ENCODE measurements at places on chromosomes 3 and 15.

DNA sequence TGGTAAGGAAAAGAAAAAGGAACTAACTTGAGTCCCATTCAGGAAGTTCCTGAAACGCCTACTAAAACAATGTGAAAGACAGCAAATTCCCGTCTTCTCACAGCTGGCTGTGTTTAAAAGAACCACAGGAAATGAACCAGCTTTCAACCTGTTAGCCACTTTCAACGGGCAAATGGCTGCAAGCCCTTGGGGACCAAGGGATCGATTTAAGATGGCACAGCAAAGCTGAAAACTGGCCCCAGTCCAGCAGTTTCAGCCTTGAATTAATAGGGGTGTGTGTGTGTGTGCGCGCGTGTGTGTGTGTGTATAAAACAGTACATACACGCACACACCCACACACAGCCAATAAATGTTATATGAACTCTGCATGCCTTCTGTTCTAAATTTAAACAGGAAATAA, 168.7 kb upstream of the TMCO5A start:
- DNase-seq: no peak

- DNase-seq: no peak
Observed at GRCh38 chr3:4633078-4634004, 140.2 kb downstream of the ITPR1 start.

GRCh38 chr3:53843195-53844177, 2.7 kb downstream of the CHDH start:
- no peak for DNase-seq

DNA sequence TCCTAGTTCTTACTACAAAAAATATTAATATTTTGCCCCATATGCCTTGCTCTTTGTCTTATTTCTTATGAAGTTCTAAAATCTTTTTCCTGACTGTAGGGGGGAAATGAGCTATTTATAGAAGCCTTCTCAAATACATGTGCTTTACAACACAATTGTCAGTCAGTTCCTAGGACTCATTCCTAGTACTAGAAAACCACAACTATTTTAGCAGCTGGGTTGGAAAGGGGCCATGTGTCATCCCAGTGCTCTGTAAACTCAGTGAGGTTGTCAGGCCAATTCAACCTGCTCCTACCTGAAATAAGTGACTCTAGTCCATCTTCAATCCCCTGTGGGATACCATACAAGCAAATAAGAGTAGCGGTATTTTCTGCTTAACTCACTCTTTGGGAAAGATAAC, 153.8 kb downstream of the ULK4 start:
- DNase-seq: no peak

DNA sequence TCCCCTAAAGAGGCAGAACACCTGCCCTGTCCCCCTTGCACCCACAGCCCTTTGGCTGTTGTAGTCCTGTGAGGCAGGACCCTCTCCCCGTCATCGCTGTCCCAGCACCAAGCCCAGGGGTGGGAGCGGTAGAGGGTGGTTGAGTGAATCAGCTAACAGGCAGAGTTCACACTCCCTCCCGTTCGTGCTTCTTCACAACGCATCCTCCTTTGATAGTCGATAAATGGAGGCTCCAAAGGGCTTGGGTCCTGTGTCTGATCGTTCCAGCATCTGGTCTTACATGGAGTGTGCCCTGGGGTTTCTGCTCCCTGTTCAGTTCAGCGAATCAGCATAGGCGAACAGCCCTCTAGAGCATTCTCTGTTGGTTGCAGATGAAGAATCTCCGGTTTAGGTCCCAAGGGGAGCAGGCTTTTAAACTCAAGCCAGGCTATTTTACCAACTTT, 820 bp upstream of the HMCES start:
- no peak for DNase-seq

DNA sequence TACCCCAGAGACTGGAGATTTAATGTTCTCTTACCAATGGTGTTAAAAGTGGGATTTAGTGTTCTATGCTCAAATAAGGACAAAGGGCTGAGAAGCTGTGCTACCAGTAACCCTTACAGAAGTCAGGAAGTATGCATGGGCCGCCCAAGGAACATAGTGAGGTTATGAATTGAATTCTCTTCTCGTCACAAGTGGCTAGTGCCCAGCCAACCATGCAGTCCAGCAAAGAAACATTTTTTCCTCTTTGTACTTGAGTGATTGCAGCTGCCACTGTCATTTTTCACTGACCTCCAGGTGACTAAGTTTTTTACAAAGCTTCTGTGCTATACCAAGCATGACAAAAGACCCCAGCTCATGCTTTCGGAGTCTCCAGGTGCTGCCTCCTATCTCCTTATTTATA, 110.6 kb upstream of the DCBLD2 start:
- DNase-seq: no peak

DNA sequence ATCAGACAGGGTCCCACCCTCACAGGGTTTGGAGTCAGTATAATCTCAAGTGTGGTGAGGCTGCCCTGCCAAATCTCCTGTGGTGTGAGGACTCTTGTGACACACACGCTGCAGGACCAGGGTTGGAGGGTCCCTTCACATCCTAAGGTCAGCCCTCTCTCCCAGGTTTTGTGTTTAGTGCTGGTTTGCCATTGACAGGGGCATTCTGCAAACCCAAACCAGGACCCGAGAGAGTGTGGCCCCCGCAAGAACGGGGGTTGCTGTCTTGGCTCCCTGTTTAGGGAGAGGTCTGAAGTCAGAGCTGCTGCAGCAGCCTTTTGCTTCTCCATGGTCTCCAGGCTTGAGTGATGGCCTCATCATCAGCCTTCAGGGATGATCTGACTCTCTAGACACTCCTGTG, 14.7 kb downstream of the FAM107A start:
- no peak for DNase-seq

- DNase-seq: no peak
Observed at GRCh38 chr3:52800079-52800478, 5.5 kb downstream of the ITIH3 start.

DNA sequence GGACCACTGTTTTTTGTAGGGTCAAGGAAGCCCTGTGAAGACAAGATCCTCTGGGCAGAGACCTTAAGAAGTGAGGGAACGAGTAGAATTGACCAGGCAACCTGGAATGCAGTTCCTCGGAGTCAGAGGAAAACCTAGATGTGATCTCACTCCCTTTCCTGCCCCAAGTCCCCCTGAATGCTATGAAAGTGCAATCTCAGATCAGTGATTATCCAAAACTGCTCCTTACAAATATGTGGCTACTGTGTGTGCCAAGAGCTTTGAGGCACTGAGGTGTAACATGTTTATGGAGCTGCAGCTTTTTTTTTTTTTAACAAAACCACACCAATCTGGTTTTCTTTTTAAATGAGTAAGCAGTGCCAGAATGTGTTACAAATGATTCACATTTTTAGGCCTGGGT, 35.8 kb downstream of the THSD4 start:
- no peak for DNase-seq

- DNase-seq: no peak
Observed at GRCh38 chr3:144477593-144477992, 506.0 kb downstream of the DIPK2A start.

DNA sequence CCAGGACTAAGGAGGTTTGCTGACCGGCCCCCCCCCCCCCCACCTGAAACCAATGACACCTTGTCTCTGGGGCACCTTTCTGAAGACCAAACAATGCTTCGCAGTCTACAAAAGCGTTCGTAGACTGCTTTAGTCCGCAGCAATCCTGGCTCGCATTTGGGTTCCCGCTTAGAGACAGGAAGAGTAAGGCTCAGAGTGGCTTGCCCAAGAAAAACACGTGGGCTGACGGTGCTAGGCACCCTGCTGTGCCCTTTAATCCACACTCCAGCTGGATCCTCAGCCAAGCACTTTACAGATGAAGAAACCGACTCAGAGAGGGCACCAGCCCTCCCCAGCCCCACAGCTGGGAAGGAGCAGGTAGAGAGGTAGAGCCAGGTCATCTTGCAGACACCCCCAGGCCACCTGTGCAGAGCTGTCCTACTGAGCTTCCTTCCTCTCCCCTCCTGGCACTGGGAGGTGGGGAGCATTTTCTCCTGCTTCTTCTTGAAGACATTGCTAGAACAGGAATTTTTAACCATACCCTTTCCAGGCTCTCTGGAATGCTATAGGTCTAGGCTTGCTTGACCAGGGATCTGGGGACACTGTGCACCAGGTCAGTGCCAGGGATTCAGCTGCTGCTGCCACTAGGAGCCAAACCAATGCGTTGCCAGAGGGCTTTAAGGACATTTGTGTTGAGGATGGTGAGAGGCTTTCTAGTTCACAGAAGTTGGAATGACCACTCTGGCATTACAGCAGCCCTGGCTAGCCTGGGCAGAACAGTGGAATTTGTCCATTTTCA, 1.0 kb upstream of the KLF15 start:
- DNase-seq: no peak

- no peak for DNase-seq
Observed at GRCh38 chr15:23690450-23690852, 3.3 kb upstream of the NDN start.

DNA sequence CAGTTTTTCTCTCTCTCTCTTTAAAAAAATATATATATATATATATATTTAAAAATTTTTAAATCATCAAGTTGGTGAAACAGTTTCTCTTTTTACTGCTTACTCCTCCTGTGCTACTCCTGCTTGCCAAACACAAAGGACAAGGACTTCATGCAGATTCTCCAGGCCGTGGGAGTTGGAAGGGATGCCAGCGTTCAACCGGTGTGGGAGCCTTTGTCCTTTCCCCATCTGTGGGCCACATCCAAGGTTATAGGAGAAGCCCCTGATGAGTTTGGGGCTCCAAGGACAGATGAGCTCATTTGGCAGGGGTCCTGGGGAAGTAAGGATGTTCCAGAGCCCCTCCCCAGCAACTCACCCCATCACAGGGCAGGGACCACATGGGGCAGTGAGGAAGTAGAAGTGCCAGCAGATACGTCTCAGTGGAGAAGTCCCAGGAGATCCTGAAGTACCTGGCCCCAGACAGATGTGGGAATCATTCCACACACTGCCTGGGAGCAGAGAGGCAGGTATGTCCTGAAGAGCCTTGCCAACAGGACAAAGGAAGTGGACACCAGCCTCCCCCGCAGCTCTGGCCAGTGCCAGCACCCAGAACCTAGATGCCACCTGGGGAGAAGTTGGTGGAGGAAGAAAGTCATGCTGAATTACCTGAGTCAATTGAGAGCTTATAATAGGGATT, 36.6 kb downstream of the CCK start:
- DNase-seq: no peak

GRCh38 chr3:122132949-122133540, 50.4 kb upstream of the CASR start:
- DNase-seq: no peak

- no peak for DNase-seq
Observed at GRCh38 chr3:56855856-56856512, 54.2 kb upstream of the ARHGEF3 start.

GRCh38 chr3:64848822-64849221, 161.0 kb upstream of the ADAMTS9 start:
- no peak for DNase-seq

DNA sequence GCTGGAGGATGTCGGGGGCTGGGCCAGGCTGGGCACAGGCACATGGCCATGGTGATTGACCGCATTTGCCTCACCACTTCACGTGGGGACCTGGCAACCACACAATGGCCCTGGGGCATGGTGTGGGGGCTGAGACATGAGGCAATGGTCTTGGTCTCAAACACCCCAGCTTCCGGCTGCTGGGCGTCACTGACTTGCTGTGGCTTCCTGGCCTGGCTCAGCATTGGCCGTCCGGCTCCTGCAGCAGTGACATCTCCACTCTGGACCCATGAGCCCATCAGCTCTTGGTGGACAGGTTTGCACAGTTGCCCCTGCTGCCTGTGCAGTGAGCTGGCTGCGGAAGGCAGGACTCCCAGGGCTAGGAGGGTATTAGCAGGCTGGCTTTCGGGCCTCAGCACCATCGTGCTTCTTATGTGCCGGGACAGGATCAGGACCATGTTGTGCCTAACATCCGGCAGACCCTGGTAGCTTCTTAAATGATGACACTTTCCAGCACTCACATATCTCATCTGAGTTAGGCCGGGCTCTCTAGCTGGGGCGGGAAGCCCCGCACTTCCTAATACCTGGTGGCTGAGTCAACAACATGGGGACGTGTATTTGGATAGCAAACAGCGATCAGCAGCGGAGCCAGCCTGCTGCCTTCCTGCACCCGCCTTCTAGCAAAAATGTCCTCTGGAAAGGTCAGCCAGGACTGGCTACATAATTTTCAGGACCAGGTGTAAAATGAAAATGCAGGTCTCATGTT, 34.1 kb downstream of the ZNF710 start:
- no peak for DNase-seq

DNA sequence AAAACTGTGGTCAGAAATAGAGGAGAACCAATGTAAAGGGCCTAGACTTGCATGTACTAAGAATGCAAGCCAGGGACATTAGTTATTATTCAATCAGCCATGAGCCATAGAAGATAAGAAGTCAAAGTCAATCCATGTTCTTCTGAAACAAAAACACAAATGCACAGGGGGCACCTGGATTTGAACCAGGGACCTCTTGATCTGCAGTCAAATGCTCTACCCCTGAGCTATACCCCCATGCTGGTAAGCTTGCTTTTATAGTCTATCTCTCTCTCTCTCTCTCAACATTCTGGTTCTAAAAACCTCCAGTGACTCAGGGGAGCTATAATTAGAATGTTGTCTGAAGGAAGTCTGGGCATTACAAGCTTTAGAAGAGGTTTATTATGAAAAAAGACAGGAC, 85.6 kb upstream of the ACP3 start:
- DNase-seq: no peak

DNA sequence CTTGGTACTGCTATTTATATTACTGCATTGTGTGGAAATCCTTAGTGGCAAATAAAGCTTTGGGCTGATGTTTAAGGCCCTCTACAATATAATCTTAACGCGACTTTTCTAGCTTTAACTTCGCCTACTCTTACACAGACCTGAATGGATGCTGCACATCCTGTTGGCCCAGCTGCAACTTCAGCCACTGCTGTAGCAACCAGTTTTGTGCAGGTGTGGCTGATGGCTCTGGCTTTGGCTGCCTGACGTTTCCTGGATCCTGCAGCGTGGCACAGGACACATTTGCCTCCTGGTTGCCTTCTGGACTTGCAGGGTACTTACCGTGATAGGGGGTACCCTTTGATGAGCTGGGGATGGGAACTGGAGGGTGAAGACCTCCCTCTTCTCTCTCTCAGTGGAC, 20.2 kb upstream of the ERICH6 start:
- no peak for DNase-seq

GRCh38 chr3:41502481-41502880, 303.2 kb downstream of the CTNNB1 start:
- no peak for DNase-seq

GRCh38 chr3:37872413-37873160, 10.9 kb downstream of the CTDSPL start:
- no peak for DNase-seq

DNA sequence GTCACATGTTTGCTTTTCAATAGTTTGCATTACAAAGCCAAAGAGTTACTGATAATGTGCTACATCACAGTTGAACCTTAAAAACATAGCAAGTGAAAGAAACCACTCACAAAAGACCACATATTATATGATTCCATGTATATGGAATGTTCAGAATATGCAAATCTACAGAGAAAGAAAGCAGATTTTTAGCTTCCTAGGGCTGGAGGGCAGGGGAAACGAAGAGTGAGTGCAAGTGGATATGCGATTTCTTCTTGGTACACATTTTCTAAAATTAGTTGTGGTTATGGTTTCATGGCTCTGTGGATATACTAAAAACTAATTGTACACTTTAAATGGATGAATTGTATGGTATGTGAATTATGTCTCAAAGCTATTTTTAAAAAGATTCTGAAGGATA, 4.0 kb upstream of the GBE1 start:
- no peak for DNase-seq

GRCh38 chr3:113153499-113154107, 57.8 kb upstream of the BOC start:
- no peak for DNase-seq

- no peak for DNase-seq
Observed at GRCh38 chr15:48500595-48500994, 144.9 kb downstream of the FBN1 start.

GRCh38 chr3:40731445-40731844, 206.7 kb downstream of the ZNF621 start:
- no peak for DNase-seq

Data from stimulated activated CD8-positive, alpha-beta memory T cell treated with anti-CD3 and anti-CD28 coated beads, Interleukin-2, amount 100 ng/mL, for 48 hours (primary cell).